Immature natural killer cell (primary cell): ENCODE measurements at places on chromosomes 16 and 17. TPM values are rescaled to one million over a fixed set of nuclear protein-coding genes. Genes with fewer than 3 reads are reported as not detected.

The TBC1D3 gene
- not detected for polyA plus RNA-seq

The C16orf46 gene
- not detected for polyA plus RNA-seq

The TIMP2 gene
- 0.16 TPM for polyA plus RNA-seq

The EDC4 gene
- polyA plus RNA-seq: 14.2 TPM

The CCL16 gene
- polyA plus RNA-seq: not detected

The EFNB3 gene
- polyA plus RNA-seq: not detected

The TMEM238L gene
- polyA plus RNA-seq: not detected

The CCL17 gene
- not detected for polyA plus RNA-seq

The AIPL1 gene
- not detected for polyA plus RNA-seq

The TPSG1 gene
- polyA plus RNA-seq: not detected

The SDR42E1 gene
- 2.0 TPM for polyA plus RNA-seq

DNA sequence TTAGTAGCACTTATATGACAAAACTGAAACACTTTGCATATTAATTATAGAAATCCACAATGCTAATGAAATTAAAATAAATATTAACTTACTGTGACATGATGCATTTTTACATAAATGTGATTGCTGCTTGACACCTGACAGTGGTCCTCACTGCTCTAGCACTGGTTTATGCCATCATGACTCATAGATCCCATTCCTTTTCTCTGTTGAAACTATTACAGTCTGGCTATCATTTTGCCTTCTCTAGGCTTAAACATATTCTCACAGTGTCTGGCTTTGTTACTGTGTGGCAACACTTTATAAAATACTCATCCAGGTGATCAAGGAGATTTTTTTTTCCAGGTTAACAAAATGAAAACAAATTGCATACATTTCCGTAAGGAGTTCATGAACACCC, 108.0 kb downstream of the MRTFB start:
- DNase-seq: no peak

DNA sequence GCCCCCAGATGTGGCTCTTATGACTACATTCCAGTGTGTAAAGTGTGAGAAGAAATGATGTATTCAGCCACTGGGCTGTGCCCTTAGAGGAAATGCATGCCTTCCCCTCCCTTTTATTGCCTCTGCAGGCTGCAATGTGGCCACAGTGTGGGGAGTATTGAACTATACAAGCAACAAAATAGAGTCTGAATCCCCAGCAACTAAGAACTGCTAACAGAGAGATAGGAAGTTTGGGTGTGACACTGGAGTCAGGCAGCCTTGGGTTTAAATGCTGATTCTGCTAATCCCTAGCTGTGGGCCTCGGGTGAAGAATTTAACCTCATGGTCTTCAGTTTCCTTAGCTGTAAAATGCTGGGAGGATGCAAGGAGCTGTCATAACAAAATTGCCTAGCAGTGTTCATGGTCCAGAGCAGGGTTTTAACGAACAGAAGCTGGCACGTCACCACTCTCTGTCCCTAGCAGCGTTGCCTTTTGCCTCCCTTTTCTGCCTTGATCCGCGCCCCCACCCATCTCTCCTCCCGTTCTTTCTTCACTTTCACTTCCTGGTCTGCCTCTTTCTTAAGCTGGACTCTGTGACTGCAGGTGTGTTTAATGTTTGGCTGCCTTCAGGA, 50.3 kb downstream of the KPNA2 start:
- no peak for DNase-seq

DNA sequence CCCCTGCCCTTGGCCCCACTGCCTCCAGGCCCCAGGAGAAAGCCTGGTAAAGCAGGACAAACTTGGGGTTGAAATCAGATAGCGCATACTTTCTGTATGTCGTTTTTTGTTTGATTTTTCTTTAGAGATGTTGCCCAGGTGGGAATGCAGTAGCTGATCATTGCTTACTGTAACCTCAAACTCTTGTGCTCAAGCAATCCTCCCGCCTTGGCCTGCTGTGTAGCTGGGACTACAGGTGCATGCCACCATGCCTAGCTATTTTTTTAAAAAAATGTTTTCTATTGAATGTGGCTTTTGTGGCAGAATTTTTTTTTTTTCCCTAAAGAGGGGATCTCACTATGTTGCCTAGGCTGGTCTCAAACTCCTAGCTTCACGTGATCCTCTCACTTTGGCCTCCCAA, 11.1 kb upstream of the CCL5 start:
- DNase-seq: no peak

GRCh38 chr16:27853101-27853500, 210.4 kb downstream of the GSG1L start:
- DNase-seq: no peak

DNA sequence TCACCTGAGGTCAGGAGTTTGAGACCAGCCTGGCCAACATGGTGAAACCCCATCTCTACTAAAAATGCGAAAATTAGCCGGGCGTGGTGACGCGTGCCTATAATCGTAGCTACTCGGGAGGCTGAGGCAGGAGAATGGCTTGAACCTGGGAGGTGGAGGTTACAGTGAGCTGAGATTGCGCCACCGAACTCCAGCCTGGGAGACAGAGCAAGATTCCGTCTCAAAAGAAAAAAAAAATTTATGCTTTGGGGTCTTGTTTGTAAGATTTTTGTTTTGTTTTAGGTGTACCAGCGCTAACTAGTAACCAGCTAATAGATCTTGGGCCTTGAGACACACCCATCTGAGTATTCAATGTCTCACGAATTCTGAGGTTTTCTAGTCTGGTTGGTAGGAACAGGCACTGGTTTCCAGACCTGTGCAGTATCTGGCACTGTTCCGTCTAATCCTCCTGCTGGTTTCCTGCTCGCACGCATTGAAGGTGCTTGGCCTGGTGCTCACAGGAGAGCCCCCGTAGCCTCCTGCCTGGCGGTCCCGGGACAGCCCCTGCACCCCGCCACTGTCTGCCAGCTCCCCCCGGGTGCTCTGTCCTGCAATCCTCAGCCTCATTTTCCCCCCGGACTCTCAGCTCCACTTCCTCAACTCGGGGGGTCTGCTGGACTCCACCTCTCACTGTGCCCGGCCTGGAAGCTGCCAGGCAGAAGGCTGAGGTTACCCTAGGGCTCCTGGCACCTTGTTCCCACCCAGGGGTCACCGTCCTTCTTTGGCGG, 10.6 kb upstream of the DUS1L start:
- DNase-seq: no peak

DNA sequence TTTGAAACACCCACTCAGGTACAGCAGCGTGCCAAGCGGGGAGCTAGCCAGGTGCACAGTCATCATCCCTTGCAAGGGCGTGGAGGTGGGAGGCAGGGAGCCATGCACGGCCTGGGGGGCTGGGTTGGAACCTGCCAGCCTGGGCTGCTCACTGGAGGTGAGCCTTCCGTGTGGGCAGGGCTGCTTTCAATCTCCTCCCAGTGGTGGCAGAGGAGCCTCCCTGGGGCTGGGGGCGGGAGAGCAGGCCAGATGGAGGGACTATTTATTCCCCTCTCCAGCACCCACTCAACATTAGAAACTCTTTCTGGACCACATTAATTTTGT, 90.3 kb downstream of the KATNIP start:
- no peak for DNase-seq

- DNase-seq: no peak
These were observed 12.8 kb upstream of the NGFR start for GRCh38 chr17:49482144-49482817.

- no peak for DNase-seq
These were observed 78.9 kb downstream of the TRIM37 start for GRCh38 chr17:59027750-59028149.

GRCh38 chr16:67884684-67885083, at the start of gene NRN1L:
TSS of gene NRN1L (plus strand) at chr16:67884885. CDS start at chr16:67884904, 19 bp downstream.
- DNase-seq: no peak

GRCh38 chr17:2238432-2239169, 65.0 kb downstream of the SMG6 start:
- DNase-seq: no peak

DNA sequence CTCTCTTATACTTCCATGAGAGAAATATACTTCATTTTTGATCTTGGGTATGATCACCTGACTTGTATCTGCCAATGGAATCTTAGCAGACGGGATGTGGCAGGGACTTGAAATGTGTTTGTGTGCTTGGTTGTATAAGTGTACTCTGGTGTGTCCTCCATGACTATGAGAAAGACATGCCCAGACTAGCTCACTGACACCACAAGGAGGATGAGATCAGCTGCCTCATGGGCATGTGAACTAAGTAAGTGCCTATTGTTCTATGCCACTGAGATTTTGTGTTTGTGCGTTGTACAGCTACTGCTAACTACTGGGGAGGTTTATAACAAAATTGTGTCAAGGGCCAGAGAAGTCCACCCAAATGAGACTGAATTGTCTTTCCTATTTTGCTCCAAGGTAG, 402.2 kb upstream of the SALL1 start:
- DNase-seq: no peak

- no peak for DNase-seq
These were observed 18.5 kb upstream of the RHOT1 start for GRCh38 chr17:32123782-32124181.

GRCh38 chr16:29972500-29972899, 1.2 kb upstream of the TAOK2 start:
- no peak for DNase-seq

DNA sequence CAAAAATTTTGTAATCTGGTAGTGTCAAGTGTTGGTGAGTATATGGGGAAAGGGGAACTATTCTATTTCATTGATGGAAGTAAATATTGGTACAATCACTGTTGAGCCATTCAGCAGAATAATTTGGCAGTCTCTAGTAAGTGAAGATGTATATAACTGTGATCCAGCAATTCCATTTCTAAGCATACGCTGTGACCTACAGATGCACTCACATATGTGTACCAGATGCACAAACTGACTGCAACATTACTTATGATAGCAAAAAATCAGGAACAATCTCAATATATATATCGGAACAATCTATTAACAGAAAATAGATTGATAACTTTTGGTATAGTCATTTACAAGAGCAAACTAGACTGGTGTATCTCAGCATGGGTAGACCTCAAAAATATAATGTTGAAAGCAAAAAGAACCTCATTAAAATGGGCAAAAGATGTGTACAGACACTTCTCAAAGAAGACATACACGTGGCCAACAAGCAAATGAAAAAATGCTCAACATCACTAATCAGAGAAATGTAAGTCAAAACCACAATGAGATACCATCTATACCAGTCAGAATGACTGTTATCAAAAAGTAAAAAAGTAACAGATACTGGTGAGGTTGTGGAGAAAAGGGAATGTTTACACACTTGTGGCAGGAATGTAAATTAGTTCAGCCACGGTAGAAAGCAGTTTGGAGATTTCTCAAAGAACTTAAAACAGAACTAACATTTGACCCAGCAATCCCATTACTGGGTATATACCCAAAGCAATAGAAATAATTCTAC, 20.7 kb downstream of the ADAP2 start:
- no peak for DNase-seq

- no peak for DNase-seq
These were observed 43.1 kb downstream of the GPT2 start for GRCh38 chr16:46927273-46927672.

DNA sequence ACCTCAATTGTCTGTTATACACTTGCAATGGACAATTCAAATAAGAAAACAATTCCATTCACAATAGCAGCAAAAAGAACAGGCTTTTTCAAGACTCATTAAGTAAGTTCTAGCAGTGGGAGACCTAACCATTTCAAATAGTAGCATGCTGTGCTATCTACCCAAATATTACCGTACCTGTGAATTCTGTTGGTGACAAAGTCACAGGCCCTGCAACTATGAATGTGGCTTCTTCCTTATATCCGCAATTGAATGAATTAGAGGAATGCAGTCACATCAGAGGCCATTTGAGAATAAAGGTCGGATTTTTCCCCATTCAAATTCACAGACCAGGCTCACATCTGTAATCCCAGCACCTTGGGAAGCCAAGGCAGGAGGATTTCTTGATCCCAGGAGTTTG, 800 bp upstream of the NME4 start:
- no peak for DNase-seq
